NB4 (cell line): ENCODE measurements at places on chromosomes 2 and 18.
A peak's percentile ranks its signal among the peaks of the same experiment; 100 is the strongest.

- DNase-seq: peak; percentile 59
Measured at GRCh38 chr2:16861530-16861929, 195.9 kb upstream of the CYRIA start.

- DNase-seq: peak; percentile 15
Measured at GRCh38 chr2:134897932-134898331, 20.7 kb upstream of the CCNT2 start.

GRCh38 chr2:150167711-150168110, 319.8 kb downstream of the RND3 start:
- no peak for DNase-seq

DNA sequence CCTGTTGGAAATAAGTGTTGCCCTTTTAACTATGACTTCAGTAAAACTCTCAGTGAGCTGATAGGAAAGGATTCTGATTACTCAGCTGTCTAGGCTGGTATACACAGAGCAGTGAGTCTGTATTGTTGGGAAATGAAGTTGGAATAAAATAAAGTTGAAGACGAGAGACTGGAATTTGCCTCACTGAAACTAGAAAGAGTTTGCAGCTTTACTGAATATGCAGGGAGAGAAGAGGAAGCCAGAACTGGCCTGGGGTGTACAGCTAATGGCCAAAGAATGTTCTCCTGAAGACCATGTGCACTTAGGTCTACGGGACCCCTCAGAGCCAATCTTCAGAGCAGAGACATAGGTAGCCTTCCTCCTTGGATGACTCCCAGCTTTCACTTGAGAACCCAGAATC, 26.5 kb downstream of the EIF4E2 start:
- DNase-seq: no peak

GRCh38 chr2:136059036-136059472, 58.9 kb downstream of the CXCR4 start:
- DNase-seq: peak; percentile 36

DNA sequence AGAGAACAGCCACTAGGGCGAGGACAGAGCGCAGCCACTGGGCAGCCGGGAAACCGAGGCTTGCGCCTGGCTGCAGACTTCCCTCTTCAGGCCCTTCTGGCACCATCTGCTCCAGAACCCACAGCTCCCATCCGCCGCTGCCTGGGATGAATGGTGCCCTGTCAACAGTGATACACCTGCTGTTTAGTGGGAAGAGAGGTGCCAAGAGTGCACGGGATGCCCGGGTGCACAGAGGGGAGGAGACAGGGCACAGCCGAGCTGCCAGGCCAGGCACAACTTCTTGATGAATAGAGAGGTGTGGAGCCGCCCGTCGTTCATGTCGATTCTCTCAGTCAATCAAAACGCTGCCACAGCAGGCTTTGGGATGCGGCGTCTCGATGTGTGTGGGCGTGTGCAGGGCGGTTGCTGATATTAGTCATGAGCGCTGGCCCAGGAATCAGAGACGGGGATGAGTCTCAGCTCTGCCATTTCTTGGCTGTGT, 39.5 kb downstream of the RRM2 start:
- no peak for DNase-seq
